Activated CD4-positive, CD25-positive, alpha-beta regulatory T cell treated with anti-CD3 and anti-CD28 coated beads, Interleukin-2, amount 50 U/mL, for 72 hours (primary cell): ENCODE measurements at places on chromosomes 1 and 21.

DNA sequence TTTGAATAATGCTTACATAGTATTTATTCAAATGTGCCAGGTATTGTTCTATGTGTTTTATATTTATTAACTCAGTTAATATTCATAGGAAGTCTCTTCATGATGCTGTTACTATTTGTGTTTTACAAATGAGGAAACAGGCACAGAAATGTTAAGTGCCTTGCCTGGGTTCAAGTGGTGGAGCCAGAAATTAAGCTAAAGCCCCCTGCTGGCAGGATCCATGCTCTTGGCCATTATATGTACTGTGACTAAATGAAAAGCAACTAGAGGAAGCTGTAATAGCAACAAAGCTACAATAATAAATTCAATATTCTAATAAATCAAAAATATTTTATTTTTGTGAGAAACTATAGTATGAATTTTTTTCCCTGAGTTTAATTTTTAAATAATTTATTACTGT lies 30.0 kb downstream of the IARS2 start:
- DNase-seq: no peak

DNA sequence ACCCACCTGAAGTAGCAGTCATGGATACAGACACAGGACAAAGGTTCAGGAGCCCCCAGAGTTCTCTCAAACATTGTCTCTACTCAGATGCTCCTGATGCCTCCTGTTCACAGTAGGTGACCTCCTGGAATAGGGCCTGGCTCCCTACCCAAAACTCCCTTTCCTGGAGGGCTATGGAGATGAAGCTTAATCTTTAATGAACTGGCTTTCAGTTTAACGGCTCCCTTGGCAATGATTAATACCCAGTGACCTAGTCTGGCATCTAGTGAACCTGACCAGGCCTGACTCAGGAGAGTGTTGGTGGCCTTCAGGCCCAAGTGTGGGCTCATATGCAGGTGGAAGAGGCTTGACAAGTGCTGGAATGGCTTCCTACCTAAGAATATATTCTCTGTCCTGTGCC lies 65.2 kb upstream of the TRABD2B start:
- no peak for DNase-seq

GRCh38 chr1:56190806-56191365 lies 388.5 kb downstream of the PLPP3 start:
- no peak for DNase-seq

DNA sequence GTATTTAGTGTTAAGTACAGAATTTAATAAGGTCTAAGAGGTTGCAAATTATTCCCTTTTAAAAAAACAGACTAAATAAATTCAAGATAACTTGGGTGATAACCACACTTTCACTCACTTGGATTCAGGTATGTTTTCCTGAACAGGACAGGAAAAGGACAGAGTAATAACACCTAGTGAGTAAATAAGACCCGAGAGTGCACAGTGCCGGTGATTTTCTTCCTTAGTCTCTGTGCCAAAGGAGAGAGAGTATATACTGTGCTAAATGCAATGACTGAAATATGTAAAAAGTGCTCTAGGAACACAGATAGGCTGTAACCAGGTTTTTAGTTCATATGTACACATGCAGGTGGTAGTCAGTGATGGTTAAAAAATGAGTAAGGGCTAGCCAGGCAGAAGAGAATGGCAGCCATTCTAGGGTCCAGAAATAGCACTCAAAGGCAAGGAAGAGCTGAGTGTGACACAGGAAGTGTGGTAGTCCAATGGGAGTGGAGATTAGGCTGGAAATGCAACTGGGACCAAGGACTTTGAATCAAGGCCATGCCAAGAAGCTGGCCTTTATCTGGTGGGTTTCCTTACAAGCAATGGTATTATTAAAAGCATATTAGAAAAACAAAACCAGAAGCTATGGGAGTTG lies 58.1 kb downstream of the NRIP1 start:
- DNase-seq: no peak

DNA sequence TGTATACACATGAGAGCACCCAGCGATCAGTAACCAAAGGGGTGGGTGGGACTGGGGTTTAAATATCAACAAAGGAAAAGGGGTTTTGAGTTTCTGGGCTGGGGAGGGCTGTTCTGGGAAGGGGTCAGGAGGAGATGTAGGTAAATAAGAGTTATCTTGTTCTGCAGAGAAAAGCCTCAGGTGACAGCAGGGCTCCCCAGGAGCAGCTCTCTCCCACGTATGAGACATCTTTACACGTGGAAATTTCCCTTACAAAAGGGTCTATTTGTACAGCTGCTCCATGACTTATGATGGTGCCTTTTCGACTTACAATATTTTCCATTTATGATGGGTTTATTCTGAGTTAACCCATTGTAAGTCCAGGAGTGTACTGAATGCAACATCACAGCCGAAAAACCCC lies 16.3 kb upstream of the PADI2 start:
- no peak for DNase-seq

DNA sequence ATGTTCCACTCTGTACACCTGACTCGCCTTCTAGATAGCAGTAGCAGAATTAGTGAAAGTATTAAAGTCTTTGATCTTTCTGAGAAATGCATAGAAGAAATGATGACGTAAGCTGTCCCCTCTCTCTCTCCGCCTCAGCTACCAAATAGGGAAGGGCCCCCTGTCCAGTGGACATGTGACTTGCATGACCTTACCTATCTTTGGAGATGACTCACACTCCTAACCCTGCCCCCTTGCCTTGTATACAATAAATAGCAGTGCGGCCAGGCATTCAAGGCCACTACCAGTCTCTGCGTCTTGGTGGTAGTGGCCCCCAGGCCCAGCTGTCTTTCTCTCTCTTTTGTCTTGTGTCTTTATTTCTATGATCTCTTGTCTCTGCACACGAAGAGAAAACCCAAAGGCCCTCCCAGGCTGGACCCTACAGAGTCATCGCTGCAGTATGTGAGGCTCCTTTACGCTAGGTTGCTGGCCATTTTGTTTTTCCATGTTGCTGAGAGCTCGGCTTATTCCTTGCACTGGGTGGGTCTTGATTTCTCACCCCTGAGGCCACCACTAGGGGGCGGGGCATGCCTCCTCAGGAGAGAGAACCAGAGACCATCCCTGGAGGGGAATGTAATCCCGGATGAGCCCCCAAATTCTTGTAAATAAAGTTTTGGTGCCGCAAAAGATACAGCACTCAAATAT lies 16.0 kb upstream of the ZBTB8B start:
- DNase-seq: no peak

DNA sequence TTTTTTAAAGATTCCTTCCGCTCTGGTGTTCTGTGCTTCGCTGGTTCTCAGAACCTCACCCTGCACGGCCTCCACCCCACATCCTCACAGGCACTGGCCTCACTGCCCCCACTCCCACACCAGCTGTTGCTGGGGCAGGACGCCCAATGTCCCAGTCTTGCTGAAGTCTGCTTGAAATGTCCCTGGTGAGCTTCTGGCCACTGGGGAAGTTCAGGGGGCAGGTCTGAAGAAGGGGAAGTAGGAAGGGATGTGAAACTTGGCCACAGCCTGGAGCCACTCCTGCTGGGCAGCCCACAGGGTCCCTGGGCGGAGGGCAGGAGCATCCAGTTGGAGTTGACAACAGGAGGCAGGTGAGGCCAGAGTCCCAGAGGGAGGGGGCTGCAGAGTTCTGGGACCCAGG lies at the start of gene C1QA:
Gene C1QA (plus strand): TSS at position 276 of the 400 bp plus-strand sequence. CDS start 989 bp downstream, outside the sequence.
- no peak for DNase-seq

DNA sequence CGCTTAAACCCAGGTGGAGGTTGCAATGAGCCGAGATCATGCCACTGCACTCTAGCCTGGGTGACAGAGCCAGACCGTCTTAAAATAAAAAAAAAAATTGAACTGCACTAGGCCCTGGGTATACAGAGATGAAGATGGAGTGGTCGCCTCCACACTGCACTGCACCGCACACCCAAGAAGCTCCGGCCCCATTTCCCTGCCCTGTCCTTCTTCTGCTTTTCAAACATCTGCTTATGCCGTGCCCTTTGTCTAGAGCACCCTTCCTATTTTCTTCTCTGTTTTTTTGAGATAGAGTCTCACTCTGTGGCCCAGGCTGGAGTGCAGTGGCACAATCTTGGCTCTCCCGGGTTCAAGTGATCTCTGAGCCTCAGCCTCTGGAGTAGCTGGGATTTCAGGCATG lies 17.4 kb downstream of the IQGAP3 start:
- no peak for DNase-seq

DNA sequence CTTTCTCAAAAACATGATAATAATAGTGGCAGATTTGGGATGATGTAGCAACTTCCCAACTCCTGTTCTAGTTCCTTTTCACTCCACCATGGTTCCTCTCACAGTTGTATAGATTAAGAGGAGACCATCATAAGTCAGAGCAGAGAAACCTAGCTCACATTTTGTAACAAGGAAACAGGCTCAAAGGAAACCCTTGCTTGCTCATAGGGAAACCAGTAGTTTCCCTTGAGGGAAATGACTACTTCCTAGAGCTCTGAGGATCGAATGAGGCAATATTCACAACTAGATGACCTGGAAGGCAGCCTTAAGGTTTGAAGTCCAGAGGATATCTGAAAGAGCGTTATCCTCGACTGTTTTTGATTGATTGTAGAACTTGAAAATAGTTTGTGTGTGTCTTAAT lies 76.1 kb upstream of the C8B start:
- DNase-seq: no peak

DNA sequence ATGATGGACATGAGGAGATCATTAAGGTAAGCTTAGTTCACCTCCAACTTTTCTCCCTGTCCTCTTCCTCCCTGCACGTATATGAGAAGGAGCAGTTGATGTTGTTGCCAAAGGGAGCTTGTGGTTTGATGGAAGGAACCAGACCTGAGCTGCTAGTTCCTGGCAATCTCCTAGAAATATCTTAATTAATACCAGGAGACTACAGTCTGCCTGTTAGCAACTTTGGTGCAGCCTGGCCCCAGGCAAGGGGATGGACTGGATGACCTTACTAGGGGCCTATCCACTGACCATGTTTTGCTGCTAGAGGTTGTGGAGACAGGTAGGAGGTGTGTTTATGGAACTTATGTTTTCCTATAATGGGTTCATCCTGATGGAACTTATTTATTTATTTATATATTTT lies 22.6 kb downstream of the TUFT1 start:
- DNase-seq: no peak

DNA sequence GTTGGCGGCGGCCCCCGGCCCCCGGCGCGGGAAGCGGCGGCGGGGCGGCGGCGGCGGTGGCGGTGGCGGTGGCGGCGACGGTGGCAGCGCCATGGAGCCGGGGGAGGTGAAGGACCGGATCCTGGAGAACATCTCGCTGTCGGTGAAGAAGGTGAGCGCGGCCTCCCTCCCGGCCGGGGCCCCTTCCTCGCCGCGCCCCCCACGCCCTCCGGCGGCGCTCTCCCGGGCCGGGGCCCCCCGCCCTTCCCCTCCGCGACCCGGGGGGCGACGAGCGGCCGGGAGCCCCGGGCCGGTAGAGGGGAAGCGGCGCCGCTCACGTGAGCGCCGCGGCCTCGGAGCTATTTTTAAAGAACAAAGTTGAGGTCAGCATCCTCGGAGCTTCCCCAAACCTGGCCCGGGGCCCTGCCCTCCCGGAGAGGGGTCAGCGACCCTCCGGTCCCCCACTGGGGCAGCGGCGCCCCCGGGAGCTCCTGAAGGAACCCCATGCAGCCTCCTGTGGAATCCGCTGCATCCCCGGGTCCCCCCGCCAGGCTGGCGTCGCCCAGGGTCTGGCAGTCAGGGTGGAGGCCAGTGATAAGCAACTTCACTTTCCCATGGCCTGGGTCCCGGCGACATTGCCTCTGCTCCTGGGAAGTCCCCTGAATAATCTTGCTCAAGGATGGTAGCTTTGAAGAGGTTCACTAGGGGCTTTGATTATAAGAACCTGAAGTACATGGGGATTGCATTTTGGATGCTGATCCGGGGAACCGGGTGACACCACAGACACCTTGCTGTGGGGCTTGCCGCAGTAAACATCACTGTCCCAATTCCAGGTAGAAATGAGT lies 560 bp downstream of the PLEKHM2 start:
- DNase-seq: peak; percentile 50

DNA sequence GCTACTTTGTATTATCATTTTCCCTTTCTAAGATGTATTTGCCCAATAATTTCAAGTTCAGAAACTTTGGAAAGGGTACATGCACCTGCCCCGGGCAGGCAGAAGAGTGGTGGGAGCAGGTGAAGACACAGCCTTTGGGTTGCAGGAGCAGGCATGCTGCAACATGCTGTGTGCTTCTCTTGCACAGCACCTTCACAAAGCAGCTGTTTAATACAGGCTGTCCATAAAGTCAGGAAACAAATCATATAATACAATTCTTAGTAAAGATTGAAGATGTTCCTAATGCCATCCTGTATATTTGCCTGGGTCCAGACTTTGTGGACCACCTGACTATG lies 182.9 kb downstream of the ZNF281 start:
- DNase-seq: no peak

- no peak for DNase-seq
These were observed 1.7 kb upstream of the FMN2 start for GRCh38 chr1:240090014-240090413.

GRCh38 chr1:227323171-227323966 lies 5.1 kb upstream of the CDC42BPA start:
- DNase-seq: no peak

DNA sequence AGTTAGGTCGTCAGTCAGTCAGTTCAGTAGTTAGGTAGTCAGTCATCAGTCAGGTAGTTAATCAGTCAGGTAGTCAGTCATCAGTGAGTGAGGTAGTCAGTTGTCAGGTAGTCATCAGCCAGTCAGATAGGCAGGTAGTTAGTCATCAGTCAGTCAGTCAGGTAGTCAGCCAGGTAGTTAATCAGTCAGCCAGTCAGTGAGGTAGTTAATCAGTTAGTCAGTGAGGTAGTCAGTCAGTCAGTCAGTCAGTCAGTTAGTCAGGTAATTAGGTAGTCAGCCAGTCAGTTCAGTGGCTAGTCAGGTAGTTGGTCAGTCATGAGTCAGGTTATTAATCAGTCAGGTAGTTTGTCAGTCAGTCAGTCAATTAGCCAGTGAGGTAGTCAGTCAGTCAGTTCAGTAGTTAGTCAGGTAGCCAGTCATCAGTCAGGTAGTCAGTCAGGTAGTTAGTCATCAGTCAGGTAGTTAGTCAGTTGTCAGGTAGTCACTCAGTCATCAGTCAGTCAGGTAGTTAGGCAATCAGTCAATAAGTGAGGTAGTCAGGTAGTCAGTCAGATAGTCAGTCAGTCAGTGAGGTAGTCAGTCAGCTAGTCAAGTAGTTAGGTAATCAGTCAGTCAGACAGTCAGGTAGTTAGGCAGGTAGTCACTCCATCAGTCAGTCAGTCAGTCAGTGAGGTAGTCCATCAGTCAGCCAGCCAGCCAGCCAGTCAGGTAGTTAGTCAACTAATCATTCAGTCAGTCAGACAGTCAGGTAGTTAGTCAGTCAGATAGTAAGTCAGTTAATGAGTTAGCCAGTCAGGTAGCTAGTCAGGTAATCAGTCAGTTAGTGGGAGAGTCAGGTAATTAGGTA lies 16.2 kb downstream of the KRTAP10-1 start:
- no peak for DNase-seq
